ENCODE measurements at places on chromosomes 2 and 18.

- DNase-seq, result no peak
Measured at GRCh38 chr2:12921321-12921720, 204.6 kb downstream of the TRIB2 start.

GRCh38 chr2:67752969-67753368 is 309.8 kb downstream of the C1D start:
- peak; percentile 77 for DNase-seq

DNA sequence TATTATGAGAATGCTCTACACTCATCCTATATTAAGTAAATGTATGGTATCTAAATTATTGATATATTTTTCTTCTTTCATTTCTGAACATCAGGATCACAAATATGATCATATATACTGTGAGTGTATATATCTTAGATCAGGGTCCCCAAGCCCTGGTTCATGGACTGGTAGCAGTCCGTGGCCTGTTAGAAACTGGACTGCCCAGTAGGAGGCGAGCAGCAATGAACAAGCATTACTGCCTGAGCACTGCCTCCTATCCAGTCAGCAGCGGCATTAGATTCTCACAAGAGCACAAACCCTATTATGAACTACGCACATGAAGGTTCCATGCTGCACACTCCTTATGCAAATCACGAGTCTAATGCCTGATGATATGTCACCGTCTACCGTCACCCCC is 1247.1 kb upstream of the NXPH2 start:
- DNase-seq, result no peak

DNA sequence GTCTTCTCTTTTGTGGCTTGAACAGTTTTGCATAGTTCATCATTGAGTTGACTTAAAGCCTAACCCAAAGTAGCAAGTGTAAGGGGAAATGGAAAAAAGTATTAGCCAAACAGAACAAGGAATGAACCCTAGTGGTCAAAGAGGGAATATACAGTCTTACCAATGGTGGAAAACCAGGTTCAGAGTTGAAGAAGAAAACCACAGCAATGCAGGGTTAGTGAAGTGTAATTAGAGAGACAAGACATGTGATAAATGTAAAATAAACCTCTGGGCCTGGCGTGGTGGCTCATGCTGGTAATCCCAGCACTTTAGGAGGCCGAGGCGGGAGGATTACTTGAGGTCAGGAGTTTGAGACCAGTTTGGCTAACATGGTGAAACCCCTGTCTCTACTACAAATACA is 2.4 kb downstream of the TTN start:
- DNase-seq, result peak; percentile 44

DNA sequence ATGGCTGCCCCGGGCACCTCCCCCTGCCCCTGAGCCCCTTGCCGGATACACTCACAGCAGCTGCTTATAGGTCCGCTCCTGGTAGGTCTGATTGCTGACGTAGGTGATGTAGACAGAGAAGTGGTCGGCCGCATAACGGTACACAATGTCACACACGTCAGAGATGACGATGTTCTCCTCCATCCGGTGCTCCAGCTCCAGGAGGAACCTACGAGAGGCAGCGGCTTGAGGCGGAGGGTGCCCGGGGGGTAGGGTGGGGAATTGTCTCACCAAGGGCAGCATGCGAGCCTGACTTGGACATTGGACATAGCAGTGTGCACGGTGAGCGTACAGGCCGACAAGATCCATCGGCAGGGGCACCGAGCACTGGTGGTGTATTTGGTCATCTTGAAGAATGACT is 22.8 kb downstream of the SNORC start:
- DNase-seq, result no peak

- DNase-seq, result peak; percentile 62
Measured at GRCh38 chr2:71830497-71831192, 317.0 kb downstream of the CYP26B1 start.

DNA sequence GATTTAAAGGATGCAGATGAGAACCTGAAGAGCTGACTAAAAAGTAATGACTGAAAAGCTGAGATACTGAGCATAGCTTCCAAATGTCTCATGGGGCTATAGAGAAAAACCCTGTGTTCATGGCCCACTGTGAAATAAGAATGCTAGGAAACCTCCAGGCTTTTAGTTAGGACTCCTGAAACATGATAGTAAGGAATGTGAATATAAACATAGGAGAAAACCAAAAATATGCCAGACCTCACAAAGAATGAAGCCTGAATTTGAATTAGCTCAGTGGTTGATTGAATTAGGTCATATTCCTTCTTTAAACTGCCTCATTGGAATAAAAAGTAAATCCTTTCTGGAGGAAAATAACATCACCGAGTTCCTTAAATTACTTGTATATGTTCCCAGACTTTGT is 194.5 kb upstream of the NXPH2 start:
- DNase-seq, result peak; percentile 63

- DNase-seq, result peak; percentile 76
Measured at GRCh38 chr2:234496055-234496834, 636 bp downstream of the ARL4C start.

- no peak for DNase-seq
Measured at GRCh38 chr2:8126783-8127182, 555.1 kb upstream of the ID2 start.

GRCh38 chr2:235026649-235027557 is 75.1 kb downstream of the SH3BP4 start:
- DNase-seq, result peak; percentile 86

- DNase-seq, result no peak
Measured at GRCh38 chr2:218722876-218723785, 12.5 kb downstream of the TTLL4 start.
